Psoas muscle (tissue), 8 donors: ENCODE measurements at places on chromosomes 4 and X. TPM values are rescaled to one million over a fixed set of nuclear protein-coding genes. Genes with fewer than 3 reads are reported as not detected.

- no peak for DNase-seq
Measured at GRCh38 chr4:93092765-93093164, 735.8 kb upstream of the ATOH1 start.

DNA sequence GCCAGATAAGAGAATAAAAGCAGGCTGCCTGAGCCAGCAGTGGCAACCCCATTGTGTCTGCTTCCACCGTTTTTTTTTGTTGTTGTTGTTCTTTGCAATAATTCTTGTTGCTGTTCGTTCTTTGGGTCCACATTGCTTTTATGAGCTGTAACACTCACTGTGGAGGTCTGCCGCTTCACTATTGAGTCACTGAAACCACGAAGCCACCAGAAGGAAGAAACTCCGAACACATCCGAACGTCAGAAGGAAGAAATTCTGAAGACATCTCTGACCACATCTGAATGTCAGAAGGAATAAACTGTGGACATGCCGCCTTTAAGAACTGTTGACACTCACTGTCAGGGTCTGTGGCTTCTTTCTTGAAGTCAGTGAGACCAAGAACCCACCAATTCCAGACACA, 110.5 kb downstream of the PCDH18 start:
- no peak for DNase-seq

DNA sequence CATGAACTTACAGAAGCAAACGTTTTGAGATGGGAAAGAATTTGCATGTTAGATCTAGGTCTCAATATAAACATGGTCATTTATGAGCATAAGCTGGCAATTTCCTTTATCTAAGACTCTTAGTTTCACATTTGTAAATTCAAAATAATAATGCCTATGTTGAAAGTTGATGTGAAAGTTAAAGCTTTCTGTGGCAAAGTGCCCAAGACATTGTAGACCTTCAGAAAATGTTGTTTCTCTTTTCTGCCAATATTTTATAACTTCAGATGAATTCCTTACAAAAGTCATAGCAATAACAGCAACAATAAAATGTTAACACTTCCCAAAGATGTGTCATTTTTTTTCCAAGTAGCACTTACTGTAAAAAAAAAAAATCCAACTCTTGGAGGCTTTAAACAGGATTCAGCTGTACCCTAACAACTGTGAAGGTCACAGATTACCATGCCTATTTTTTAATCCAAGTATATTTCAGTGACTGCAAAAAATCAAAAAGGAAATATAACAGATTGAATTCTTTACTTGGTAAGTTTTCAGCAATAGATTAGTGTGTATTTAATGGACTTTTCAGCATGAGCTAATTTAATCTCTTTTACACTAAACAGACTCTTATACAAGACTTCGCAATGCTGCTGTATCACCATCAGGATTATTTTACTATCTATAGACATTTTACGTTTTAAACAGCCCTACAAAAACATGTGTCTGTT, 206.5 kb upstream of the PDE5A start:
- DNase-seq, result no peak

DNA sequence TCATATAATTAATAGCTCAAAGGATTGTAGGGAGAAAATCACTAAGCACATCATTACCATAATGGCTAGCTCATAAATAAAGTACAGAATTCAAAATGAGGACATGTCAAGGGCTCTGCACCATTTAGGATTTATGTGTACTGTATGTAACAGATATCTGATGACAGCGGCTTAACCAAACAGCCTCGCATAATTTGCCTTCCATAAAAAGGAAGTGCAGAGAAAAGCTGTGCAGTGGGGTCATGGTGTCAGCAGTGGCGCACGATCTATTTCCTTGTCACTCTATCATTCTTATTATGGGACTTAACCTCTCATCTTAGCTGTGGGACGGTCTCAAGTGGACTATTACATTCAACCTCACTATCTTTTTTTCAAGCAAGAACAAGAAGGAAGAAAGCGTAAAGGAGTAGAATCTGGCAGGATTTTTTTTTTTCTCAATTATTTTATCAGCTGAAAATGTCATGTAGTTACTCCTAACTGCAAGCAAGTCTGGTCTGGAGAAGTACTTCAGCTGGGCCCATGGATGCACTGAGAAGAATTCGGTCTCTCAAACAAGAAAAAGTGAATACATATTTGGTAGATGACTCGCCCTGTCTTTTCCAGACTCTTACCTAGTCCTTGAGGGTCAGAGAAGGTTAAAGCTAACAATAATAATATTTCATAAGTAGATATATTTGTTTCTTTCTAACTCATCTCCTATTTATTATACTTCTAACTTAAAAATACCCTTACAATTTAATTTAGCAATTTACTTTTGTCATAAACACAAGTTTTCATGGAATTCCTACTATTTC, 94.6 kb downstream of the COX18 start:
- no peak for DNase-seq

GRCh38 chrX:31036895-31037294, 34.9 kb downstream of the FTHL17 start:
- DNase-seq, result no peak

The MAGEA1 gene
- total RNA-seq, result not detected

The MAGEA4 gene
- not detected for total RNA-seq
